ENCODE measurements at places on chromosomes 4 and X.

GRCh38 chrX:116694046-116694445 lies 231.3 kb upstream of the CT83 start:
- DNase-seq, result no peak

DNA sequence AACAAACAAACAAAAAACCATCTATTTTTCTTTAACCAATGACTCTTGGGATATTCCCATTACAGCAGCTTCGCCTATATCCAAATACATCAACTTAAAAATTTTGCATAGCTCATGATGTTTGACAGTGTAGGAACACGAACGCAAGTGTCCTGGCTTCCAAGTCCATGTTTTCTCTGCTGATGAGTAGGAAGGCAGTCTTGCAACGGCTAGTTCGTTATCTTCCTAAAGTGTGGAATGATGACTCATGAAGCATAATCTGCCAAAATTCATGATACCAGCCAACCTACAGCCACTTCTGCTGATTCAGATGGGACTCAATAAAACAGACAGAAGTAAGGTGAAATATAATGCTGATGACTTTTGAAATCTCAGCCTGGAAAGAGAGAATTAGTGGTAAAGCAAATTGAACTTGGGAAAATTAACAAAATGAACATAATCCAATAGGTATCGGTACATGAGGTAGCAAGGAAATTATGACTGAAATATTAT lies 6.4 kb upstream of the SEPTIN11 start:
- no peak for DNase-seq

- DNase-seq, result no peak
Observed at GRCh38 chr4:165403048-165403447, 24.2 kb downstream of the CPE start.

DNA sequence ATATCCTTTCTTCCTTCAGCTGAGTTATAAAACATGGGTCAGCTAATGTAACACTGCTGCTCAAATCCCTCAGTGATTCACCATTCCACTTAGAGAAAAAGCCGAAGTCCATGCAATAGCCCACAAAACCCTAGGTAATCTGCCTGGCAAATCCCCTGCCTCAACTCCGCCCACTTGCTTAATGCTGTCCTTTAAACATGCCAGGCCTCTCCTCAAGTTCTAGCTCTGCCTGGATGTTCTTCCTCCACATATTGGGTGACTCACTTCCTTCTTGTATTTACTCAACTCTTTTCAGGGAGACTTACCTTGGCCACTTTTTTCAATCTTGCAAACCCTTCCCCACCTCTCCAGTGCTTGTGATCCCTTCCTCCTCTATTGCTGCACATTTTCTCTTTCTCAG lies 89.8 kb downstream of the EMCN start:
- no peak for DNase-seq

DNA sequence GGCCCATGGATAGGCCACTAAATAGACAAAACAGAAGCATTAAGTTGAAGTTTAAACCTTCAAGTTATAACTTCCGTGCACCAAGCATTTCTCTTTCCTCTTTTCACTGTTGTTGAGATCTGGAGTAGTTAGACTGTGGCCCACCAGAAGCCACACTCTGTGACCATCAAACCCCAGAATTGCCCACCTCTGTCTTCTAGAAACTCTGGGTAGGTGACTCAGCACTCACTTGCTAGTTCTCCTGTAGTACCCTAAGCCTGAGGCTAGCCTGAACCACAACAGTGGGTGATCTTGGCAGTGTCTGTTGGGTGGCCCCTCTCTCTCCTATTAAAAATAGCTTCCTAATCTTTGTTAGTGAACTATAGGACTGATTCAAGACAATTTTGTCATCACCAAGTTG lies 24.6 kb upstream of the CD40LG start:
- no peak for DNase-seq

- DNase-seq, result no peak
Observed at GRCh38 chr4:69999420-69999819, 3.7 kb downstream of the STATH start.

GRCh38 chr4:123340381-123340701 lies 56.3 kb upstream of the SPRY1 start:
- DNase-seq, result no peak

- DNase-seq, result no peak
Observed at GRCh38 chr4:15945516-15945915, 7.0 kb upstream of the FGFBP1 start.

- DNase-seq, result no peak
Observed at GRCh38 chrX:13491061-13491460, 78.3 kb upstream of the EGFL6 start.

DNA sequence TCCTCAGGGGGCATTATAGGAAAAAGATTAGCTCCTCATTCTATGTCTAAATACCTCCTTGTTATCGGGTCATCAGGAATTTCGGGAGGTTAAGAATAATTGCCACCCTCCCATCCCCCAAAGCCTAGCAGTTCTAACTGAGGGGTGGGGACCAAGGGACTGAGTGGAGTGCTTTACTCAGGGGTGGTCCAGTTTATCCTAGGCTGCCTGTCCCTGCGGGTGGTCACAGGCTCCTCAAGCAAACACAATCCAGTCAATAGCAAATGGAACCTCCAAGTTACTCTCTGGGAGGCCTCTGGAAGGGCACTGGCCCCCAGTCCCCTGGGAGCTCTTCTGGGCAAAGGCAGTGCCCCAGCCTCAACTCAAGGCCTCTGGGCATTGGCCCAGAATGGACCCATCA lies 6.7 kb downstream of the ELF4 start:
- no peak for DNase-seq

DNA sequence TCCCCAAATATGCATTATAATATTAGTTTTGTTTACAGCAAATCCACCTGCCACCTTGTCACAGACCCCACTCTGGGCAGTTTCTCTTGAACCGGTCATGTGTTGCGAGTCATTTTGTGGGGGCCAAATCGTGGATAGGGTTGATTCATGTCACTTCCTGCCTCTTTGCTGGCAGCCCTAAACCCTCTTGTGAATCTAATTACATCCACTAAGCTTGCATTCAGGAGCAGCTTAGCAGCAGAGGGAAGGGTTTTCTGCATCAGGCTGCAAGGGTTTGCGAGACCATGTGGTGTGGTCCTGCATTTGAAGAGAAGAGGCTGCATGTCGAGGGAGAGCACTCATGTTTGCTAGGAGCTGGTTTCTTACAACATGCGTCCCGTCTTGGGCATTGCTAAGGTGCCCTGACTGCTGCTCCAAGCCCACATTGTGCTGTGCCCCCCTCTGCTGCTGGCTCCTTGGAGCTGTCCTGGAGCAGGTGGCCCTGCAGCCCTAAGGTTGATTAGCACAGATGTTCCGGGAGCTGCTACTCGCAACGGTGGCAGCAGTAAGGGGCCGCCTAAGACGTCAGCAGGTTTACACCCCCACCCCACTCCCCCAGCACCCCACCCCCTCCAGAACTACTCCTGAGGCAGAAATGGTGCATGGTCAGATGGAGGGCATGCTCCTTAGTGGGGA lies 88.9 kb upstream of the CLDN34 start:
- DNase-seq, result no peak

Measured in activated CD4-positive, CD25-positive, alpha-beta regulatory T cell treated with anti-CD3 and anti-CD28 coated beads, Interleukin-2, amount 50 U/mL, for 72 hours (primary cell).